ENCODE measurements at places on chromosomes 7 and 10. TPM values are rescaled to one million over a fixed set of nuclear protein-coding genes. Genes with fewer than 3 reads are reported as not detected.

- DNase-seq, result no peak
These were observed 444.6 kb downstream of the REEP3 start for GRCh38 chr10:63965846-63966245.

GRCh38 chr10:126080291-126080825, 184.0 kb downstream of the FANK1 start:
- no peak for DNase-seq

GRCh38 chr10:95480901-95481491, 80.2 kb downstream of the SORBS1 start:
- no peak for DNase-seq

GRCh38 chr7:151876899-151877777, at the start of gene PRKAG2:
PRKAG2 (minus strand) TSS chr7:151877115; CDS start chr7:151876620, 495 bp downstream.
- DNase-seq, result no peak

The GSTO2 gene
- 2.3 TPM for total RNA-seq

DNA sequence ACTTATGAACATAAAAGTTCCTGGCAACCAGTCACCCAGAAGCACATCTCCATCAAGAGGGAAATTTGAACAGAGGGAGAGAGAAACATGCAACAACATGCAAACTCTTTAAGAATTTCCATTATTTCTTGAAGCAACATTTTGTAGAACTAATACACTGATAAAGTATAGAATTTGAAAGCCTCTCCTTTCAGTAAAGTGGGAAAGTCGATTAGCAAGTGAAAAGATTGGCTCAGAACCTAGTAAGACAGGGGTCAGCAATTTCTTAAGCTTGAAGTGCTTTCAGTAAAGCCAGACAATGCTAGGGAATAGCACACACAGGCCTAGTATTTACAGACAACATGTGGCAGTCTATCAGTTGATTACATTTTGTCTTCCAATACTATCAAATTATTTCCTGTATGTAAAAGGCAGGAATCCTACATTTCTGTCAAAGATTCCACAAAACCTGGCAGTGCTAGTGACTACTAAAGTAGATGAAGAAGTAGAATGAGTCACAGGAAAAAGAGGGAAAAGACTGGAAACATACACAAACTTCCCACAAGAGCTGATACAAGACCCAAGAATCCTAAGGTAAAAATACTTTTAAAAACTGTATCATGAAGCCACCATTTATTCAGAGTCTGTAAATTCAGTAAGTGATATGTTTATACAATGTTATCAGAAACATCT, 25.2 kb downstream of the DNAJC1 start:
- peak; percentile 81 for DNase-seq

The FBXL13 gene
- 0.36 TPM for total RNA-seq

DNA sequence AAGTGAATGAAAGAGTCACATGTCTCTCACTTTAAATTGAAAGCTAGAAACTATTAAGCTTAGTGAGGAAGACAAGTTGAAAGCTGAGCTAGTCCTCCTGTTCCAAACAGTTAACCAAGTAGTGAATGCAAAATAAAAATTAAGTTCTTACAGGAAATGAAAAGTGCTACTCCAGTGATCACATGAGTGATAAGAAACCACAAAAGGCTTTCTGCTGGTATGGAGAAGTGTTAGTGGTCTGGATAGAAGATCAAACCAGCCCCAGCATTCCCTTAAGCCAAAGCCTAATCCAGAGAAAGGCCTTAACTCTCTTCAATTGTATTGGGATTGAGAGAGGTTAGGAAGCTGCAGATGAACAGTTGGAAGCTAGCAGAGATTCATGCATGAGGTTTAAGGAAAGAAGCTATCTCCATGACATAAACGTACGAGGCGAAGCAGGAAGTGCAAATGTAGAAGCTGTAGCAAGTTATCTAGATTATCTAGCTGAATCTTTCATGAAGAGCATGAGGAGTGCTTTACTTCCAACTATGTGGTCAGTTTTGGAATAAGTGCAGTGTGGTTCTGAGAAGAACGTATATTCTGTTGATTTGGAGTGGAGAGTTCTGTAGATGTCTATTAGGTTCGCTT, 261.6 kb downstream of the MDFIC start:
- DNase-seq, result no peak

The SLC26A5 gene
- not detected for total RNA-seq

DNA sequence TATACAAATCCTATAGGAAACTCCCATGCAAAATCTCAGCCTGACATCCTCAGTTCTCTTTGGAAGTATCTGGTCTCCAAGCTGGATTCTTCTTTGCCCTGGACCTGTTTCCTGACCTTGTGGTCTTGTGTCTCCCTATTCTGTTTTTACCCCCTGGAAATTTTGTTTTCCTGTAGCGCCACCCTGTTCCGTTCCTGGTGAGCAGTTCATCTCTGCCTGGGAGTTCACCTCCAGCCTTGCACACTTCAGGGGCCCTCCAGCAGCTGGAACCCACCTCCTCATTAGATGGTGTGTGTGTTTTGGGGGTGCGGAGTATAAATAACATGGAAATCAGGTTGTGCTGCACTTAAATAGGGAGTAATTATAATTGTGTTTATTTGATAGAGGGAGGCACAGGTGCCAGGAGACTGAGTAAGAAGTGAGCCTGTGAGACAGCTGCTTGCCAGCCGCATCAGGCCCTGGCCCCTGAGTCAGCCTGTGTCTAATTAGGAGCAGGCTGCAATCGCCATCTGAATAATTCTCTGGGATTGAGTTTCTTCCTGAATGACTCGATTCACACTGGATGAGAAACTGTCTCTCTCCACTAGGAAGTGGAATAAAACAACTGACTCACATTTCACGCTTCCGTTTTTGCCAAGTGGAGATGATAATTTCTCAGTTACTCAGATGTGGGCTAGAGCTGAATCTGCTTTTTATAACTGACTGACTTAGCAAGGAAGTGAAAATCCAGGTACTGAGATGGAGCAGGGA, 69.4 kb upstream of the HECTD2 start:
- DNase-seq, result peak; percentile 94

The SP8 gene
- total RNA-seq, result not detected

The TPST1 gene
- 49.7 TPM for total RNA-seq

DNA sequence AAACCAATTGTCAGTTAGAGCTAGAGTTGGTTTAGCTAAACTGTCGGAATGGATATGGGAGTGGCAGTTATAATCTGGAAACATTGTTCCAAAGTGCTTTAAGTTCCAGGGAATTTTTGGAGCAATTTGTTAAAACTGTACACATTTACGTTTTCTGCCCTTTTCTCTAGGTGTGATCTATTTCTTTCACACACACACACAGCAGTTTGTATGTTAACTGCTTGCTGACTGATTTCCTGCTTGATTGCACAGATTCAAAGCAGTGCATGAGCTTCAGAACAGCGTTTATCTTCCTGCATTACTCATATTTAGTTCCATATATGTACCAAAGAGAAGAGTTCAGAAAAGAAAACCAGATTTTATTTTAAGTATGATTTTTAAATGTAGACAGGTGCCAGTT, 57.9 kb downstream of the MGMT start:
- no peak for DNase-seq

DNA sequence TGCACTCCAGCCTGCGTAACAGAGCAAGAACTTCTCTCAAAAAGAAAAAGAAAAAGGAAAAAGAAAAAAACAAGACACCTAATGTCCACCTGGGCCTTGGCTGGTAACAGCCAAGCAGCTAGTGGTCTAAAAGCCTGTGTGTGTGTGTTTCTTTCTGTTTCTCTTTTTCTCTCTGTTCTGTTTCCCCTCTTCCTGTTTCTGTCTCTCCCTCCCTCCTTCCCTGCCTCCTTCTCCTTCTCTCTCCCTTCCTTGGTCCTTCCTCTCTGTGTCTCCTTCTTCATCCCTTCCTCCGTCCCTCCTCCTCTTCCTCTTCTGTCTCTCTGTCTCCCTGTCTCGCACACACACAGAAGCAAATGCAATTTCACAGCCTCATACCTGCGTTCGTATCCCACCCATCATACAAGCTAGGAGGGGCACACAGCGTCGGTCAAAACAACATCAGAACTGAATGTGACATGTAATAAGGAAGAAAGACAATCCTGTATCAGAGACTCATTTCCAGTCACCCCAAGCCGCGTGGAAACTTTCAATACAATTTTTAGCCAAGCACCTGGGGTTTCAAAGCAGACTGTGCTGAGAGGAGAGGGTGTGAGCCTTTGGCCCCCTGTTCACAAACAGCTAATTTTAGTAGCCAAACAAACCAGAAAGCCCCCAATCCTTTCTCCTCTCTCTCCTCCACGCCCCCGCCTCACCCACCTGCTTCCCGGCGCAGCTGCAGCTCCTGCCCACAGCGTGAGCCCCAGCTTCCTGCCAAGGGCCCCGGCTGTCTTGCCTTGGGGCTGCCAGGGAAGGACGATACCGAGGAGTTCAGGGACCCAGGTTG, 50.2 kb upstream of the GNA12 start:
- no peak for DNase-seq

GRCh38 chr10:71084061-71084817, 128.1 kb upstream of the UNC5B start:
- no peak for DNase-seq

DNA sequence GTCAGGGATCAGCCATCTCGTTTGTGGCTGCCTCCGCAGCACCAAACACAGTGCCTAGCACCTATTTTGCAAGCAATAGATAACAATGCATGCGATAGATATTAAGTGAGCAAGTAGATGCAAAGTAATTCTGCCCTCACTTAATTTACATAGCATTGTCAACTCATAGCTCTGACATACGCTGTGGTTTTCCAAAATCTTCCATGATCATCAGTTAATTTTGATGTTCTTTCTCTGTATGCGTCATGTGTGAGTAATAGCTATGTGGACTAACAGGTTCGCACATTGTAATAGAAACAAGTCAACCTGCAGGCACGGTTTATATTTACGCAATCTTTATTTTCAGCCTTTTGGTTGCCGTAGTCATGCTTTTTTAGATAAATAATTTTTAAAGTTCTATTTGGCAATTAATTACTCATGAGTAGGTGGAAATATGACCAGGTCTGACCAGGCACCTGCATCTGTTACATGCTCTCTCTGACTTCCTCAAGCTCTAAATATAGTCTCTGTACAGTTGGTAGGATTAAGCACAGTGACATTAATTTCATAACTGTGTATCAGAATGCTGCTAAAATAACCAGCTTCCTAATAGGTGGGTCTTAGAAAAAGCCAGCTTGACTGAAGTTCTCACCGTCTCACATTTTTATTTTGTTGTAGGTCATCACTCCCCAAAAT, 13.3 kb downstream of the MAP3K8 start:
- DNase-seq, result peak; percentile 95

DNA sequence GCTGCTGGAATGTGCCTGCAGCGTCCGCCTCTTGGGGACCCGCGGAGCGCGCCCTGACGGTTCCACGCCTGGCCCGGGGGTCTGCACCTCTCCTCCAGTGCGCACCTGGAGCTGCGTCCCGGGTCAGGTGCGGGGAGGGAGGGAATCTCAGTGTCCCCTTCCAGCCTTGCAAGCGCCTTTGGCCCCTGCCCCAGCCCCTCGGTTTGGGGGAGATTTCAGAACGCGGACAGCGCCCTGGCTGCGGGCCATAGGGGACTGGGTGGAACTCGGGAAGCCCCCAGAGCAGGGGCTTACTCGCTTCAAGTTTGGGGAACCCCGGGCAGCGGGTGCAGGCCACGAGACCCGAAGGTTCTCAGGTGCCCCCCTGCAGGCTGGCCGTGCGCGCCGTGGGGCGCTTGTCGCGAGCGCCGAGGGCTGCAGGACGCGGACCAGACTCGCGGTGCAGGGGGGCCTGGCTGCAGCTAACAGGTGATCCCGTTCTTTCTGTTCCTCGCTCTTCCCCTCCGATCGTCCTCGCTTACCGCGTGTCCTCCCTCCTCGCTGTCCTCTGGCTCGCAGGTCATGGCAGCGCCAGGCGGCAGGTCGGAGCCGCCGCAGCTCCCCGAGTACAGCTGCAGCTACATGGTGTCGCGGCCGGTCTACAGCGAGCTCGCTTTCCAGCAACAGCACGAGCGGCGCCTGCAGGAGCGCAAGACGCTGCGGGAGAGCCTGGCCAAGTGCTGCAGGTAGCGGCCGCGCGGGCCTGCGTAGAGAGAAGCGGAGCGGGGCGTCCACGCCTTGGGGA, 645 bp downstream of the SLC26A4 start:
- peak; percentile 45 for DNase-seq

DNA sequence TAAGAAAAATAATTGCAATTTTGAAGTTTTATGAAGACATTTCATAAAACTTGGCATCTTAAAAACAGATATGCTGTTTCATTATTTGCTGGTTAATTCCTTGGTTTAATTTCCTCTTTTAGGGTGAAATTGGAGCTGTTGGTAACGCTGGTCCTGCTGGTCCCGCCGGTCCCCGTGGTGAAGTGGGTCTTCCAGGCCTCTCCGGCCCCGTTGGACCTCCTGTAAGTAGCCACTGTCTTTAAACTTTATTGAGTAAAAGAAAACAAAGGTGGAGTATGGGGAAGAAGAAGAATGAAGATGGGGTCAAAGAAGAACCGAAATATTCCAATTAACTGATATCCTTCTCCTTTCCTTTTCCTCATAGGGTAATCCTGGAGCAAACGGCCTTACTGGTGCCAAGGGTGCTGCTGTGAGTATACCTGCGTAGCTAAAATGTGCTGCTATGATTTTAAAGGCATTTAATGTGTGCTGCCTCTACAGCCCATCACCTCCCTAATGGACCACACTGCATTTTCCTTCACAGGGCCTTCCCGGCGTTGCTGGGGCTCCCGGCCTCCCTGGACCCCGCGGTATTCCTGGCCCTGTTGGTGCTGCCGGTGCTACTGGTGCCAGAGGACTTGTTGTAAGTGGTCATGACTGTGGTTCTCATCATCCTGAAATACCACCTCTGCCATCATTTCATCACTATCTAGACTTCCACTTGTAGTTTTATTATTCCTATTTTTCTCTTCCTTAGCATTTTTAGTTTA, 14.7 kb downstream of the COL1A2 start:
- no peak for DNase-seq
